ENCODE measurements at places on chromosomes 16 and 17. TPM values are rescaled to one million over a fixed set of nuclear protein-coding genes. Genes with fewer than 3 reads are reported as not detected.

Gene GRAP
- 7.2 TPM for polyA plus RNA-seq

DNA sequence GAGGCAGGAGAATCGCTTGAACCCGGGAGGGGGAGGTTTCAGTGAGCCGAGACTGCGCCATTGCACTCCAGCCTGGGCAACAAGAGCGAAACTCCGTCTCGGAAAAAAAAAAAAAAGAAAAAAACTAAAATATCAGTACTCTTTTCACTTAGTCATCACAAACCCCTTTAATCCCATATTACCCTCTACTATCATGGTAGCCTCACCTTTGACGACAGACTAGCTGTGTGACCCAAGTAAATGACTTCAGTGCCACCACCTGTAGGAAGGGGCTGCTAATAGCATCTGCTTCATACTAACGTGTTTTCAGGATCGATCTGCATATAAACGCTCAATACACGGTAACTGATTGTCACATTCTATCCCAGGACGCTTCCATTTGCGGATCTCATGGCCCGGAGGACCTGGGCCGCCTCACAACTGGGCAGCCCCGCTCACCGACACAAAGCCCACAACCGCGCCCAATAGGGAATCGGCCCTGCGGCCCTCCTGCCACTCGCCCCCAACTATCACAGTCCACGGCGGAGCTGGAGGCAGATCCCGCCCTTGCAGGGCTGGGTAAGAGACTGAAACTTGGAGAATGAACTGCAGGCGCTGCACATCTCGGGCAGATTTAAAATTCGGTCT is 1.1 kb upstream of the ZNF263 start:
- peak overlapping the region; percentile 92 for H3K27ac ChIP-seq
- DNase-seq = no peak
- peak overlapping the region; percentile 97 for H3K4me3 ChIP-seq
- no peaks in the 10 kb centered on the region for H3K27me3 ChIP-seq
- peaks cover 8% of the 10 kb centered on the region for H3K4me1 ChIP-seq

Gene CLEC3A
- not detected for polyA plus RNA-seq

GRCh38 chr16:82855471-82855870 is 228.7 kb downstream of the CDH13 start:
- no peaks in the 10 kb centered on the region for H3K4me1 ChIP-seq
- no peak overlapping the region for H3K27ac ChIP-seq
- DNase-seq = no peak
- no peaks in the 10 kb centered on the region for H3K36me3 ChIP-seq

- H3K27ac ChIP-seq = no peak overlapping the region
- no peaks in the 10 kb centered on the region for H3K27me3 ChIP-seq
- no peaks in the 10 kb centered on the region for H3K36me3 ChIP-seq
- no peak for DNase-seq
- H3K4me3 ChIP-seq = no peak overlapping the region
Measured at GRCh38 chr17:12282056-12282455, 261.4 kb downstream of the MAP2K4 start.

- no peak overlapping the region for H3K27ac ChIP-seq
- no peak for DNase-seq
- H3K27me3 ChIP-seq = no peaks in the 10 kb centered on the region
- no peaks in the 10 kb centered on the region for H3K4me1 ChIP-seq
- H3K36me3 ChIP-seq = no peaks in the 10 kb centered on the region
Measured at GRCh38 chr17:41660221-41660711, 28.4 kb upstream of the EIF1 start.

Gene CTRL
- 0.35 TPM for polyA plus RNA-seq

DNA sequence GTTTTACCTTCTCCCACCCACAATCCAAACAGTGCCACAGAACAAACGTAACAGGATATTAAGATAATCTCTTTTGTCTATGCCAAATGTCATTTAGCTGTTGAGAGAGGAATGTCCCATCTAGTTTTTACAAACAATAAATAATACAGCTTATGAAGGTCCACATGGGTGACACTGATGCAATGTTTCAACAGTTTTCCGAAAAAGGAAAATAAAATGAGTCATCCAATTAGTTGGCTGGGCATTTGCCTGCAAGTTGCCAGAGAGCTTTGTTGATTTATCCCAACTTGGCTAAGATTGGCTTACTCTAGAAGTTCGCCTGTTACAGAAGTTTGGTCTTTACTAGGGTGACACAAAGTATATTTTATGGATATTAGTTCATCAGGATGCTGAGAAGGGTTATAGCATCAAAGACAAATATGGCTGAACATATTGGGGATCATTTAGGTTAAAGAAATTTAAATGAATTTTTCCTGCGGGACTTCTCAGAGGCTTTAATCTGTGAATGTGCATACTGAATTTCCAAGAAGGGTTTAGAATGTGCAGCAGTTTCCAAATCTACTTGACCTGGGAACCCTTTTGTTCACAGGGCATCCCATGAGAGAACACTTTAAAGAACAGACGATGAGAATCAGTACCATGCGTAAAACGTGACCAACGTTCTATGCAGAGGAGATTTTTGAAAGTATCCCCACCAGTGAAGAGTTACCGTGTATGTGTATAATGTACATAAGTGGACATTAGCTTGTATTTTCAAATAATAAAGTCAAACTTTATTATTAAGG is 73.1 kb downstream of the CDH13 start:
- no peaks in the 10 kb centered on the region for H3K27me3 ChIP-seq
- no peak overlapping the region for H3K27ac ChIP-seq
- no peaks in the 10 kb centered on the region for H3K36me3 ChIP-seq

DNA sequence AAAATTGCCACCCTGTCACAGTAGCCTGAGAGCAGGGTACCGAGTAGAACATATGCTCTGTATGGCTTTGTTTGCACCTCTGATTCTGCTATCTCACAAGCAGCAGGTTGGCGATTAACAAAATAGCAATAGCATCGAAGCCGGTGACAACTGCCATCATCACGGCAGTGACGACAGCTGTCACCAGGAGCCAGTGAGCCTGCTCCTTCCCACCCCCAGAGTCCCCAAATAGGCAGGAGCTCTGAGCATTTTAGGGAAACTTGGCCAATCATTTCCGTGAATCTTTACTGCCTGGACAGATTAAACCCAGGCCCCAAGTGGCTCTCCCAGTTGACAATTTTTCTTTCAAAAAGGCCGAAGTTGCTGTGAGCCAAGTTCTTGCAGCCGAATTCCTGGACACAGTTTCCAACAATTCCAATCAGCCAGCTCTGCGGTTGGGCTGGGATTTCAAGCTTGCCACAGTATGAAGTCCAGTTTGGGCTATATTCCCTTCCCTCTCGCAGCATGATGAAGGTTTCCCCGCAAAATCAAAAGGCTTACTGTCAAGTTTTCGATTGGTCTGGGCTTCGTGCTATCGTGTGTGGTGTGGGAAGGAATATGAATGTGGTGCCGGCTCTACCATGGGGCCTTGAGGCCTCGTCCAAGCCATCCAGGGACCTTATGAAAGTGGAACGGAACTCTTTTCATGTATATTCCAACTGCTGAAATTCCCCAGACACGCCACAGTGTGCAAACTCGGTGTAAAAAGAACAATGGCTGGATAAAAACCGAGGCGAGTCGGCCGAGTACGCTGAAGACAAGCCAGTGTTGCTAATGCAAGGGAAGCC is 186.6 kb downstream of the C16orf78 start:
- no peak overlapping the region for H3K4me3 ChIP-seq
- H3K36me3 ChIP-seq = no peaks in the 10 kb centered on the region

Gene RBFOX1
- polyA plus RNA-seq = 0.68 TPM

GRCh38 chr17:80071116-80071841 is 30.1 kb upstream of the GAA start:
- H3K27ac ChIP-seq = peak overlapping the region; percentile 85
- DNase-seq = peak; percentile 87
- peaks cover 17% of the 10 kb centered on the region for H3K4me1 ChIP-seq
- H3K27me3 ChIP-seq = no peaks in the 10 kb centered on the region
- H3K36me3 ChIP-seq = no peaks in the 10 kb centered on the region
- peak overlapping the region; percentile 38 for H3K4me3 ChIP-seq

Gene VASN
- 2.4 TPM for polyA plus RNA-seq

Gene RFWD3
- polyA plus RNA-seq = 15.1 TPM

DNA sequence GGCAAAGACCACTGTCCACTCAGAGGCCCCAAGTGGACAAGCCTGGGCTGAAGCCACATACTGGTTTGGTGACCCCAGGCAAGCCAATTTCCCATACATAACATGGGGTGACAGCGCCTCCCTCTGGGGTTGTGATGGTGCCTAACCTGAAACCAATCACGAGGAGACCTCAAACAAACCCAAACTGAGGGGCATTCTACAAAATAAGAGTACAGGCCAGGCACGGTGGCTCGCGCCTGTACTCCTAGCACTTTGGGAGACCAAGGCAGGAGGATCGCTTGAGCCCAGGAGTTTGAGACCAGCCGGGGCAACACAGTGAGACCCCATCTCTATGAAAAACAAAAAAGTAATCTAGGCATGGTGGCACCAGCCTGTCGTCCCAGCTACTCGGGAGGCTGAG is 3.6 kb downstream of the P2RX5 start:
- H3K4me3 ChIP-seq = no peak overlapping the region
- no peak for DNase-seq
- H3K36me3 ChIP-seq = no peaks in the 10 kb centered on the region

- H3K4me3 ChIP-seq = no peak overlapping the region
- no peaks in the 10 kb centered on the region for H3K27me3 ChIP-seq
- no peaks in the 10 kb centered on the region for H3K36me3 ChIP-seq
- no peak for DNase-seq
Measured at GRCh38 chr17:67676305-67676704, 41.4 kb upstream of the NOL11 start.

DNA sequence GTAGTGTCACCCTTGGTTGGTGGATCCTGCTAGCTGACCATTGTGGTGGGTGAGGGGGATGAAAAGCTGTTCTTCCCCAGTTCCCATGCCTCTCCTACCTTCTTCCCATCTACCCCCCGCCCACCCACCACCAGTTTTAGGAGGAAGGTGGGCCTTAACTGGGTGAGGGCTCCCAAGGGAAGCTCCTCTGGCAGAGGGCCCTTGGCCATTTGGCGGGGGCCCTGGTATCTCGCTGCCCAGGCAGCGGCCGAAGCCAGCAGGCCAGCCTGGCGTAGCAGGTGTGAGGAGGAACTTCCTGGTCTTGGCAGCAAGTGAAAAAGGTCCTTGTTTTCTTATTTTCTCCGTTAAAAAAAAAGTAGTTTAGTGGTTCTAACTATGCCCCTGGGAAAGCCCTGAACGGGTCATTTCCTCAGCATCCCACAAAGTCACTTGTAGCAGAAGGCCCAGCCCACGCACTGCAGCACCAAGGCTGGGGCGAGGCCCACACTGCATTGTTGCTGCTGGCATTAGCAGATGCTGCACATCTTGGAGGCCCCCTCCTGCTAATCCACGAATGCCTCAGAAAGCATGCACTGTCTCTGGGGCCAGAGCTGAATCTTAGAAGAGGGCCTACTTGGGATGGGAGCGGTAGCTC is 72.5 kb downstream of the MPRIP start:
- H3K4me1 ChIP-seq = peaks cover 47% of the 10 kb centered on the region
- no peak for DNase-seq
- H3K27me3 ChIP-seq = no peaks in the 10 kb centered on the region
- no peaks in the 10 kb centered on the region for H3K36me3 ChIP-seq

Gene PLLP
- polyA plus RNA-seq = 5.9 TPM

GRCh38 chr17:48487221-48487620 is 43.6 kb downstream of the HOXB1 start:
- H3K4me3 ChIP-seq = no peak overlapping the region
- no peaks in the 10 kb centered on the region for H3K4me1 ChIP-seq
- DNase-seq = no peak
- H3K27me3 ChIP-seq = no peaks in the 10 kb centered on the region
- H3K36me3 ChIP-seq = no peaks in the 10 kb centered on the region
- H3K27ac ChIP-seq = no peak overlapping the region

DNA sequence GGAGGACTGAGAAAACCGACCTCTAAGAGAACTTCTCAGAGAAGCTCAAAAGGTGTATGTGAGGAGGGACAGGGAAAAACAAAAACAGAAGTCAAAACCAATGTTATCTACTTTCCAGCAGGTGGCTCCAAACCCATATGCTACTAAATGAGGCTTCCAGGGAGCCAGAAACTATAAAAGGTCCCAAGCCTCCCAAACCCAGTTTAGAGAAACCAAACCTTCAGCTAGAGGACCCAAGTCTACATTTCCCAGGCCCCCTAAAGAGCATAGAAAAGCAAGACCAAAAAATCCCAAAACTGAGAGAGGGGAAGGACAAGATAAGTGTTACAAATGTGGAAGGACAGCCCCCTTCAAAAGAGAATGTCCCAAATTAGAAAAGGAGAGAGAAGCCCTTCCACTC is 3.7 kb downstream of the HPR start:
- H3K36me3 ChIP-seq = no peaks in the 10 kb centered on the region
- no peaks in the 10 kb centered on the region for H3K27me3 ChIP-seq
- peaks cover 6% of the 10 kb centered on the region for H3K4me1 ChIP-seq
- no peak overlapping the region for H3K4me3 ChIP-seq
- DNase-seq = no peak
- no peak overlapping the region for H3K27ac ChIP-seq

- H3K4me3 ChIP-seq = no peak overlapping the region
- DNase-seq = peak; percentile 14
- no peak overlapping the region for H3K27ac ChIP-seq
- no peaks in the 10 kb centered on the region for H3K36me3 ChIP-seq
- peaks cover 13% of the 10 kb centered on the region for H3K4me1 ChIP-seq
Measured at GRCh38 chr16:66263168-66263972, 103.1 kb upstream of the CDH5 start.

Gene NAGS
- 1.7 TPM for polyA plus RNA-seq

Gene SRR
- 4.2 TPM for polyA plus RNA-seq

DNA sequence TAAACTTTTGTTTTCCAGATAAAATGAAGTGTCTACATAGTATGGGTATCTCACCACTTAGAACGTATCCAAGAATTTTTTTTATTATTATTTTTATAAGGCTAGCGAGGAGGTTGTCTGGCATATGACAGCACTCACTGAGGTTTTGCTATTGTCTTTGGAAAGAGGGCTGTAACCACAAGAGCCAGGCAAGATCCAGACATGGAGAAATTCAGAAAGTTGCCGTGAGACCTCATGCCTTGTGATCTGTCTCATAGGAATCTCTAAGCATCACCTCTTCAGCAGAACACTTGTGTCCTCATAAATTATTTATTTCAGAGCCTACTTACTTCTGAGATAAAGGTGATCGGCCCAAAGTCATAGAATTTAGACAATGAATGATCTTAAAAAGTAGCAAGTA is 410.8 kb downstream of the CDH11 start:
- no peaks in the 10 kb centered on the region for H3K4me1 ChIP-seq
- no peak overlapping the region for H3K4me3 ChIP-seq
- H3K27ac ChIP-seq = no peak overlapping the region
- no peak for DNase-seq
- no peaks in the 10 kb centered on the region for H3K36me3 ChIP-seq
- H3K27me3 ChIP-seq = no peaks in the 10 kb centered on the region

DNA sequence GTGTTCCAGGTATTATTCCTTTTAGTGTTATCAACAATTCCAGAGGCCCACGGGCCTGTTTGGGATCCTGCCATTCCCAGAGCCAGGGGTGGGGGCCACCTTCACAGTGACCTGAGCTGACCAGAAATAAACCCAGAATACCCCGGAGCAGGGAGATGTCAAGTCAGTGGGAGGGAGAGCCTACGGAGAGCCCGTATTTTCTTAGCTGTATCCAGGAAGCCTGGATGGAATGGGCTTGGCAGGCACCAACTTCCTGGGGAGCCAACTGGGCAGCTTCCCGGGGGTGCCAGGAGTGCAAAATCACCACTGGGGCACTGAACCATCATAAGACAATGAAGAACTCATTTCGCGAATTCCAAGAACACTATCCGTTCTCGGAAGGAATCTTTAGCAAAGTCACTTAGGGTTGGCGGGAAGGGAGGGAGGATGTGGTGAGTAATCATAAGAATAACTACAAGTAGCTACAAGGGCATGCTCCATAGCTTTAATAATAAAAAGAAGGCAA is 13.2 kb upstream of the MRTFB start:
- peaks cover 7% of the 10 kb centered on the region for H3K4me1 ChIP-seq
- H3K36me3 ChIP-seq = no peaks in the 10 kb centered on the region
- no peak overlapping the region for H3K4me3 ChIP-seq
- no peak for DNase-seq
- no peaks in the 10 kb centered on the region for H3K27me3 ChIP-seq

Gene COX6A2
- 1.2 TPM for polyA plus RNA-seq

Gene LGALS9B
- not detected for polyA plus RNA-seq
